Hepatocyte (in vitro differentiated cells): ENCODE measurements at places on chromosomes 1 and 21. TPM values are rescaled to one million over a fixed set of nuclear protein-coding genes. Genes with fewer than 3 reads are reported as not detected.

- no peak for DNase-seq
Observed at GRCh38 chr1:164838786-164839185, 279.8 kb downstream of the PBX1 start.

DNA sequence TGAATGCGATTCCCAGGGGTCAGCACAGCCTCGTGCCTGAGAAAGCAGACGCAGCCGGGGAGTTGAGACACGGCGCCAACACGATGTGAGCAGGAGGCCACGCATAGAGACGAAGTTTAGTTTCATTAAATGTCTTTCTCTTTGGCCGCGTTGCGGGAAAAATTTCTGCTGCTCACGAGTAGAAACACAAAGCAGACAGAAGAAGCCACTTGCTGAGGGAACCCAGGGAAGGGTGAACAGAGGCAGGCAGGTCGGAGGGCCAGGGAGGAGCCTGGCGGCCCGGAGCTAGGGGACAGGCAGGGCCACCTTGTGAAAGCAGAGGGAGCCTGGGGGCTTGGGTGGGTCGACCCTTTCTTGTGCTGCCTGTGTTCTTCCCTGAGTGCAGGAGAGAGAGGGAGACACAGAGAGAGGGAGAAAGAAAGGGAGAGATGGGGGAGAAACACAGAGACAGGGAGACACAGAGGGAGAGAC lies 33.2 kb downstream of the POFUT2 start:
- DNase-seq, result no peak

DNA sequence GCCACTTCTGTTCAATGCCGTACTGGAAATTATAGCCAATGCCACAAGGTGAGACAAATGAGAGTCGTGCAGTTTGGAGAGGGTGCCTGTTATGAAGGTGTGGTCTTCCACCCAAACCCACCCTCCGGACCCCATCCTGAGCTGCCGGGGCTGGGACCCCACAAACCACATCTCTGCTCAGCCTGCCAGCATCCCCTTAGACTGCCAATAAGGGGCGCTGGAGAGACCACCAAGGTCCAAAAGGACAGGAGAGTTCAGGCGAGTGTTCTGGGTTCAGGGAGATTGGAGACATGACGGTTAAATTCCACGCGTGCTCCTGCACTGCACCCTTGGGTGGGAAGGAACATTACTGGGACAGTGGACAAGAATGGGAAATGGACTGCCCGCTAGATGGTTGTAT lies 48.7 kb upstream of the COL18A1 start:
- DNase-seq, result no peak

The PIP5K1A gene
- 17.3 and 27.0 TPM in 2 replicates for polyA plus RNA-seq

DNA sequence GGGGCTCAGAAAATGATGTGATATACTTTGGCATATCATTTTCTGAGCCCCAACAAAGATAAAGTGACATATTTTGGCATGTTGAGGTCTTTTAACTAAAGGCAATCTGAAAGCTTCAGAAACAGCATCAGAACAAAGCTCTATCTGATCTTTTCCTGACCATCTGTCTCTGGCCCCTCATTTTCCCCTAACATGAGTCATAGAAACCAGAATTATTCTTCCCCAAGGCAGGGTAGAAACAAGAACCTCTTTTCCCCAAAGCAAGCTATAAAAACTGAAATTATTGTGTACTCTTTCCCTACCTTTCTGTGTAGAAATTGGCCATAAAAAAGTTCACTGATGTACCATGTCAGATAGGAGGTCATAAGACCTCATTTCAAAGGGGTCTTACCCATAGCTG lies 48.7 kb upstream of the PLA2G4A start:
- DNase-seq, result no peak

GRCh38 chr1:221699577-221699976 lies 42.3 kb downstream of the DUSP10 start:
- no peak for DNase-seq

DNA sequence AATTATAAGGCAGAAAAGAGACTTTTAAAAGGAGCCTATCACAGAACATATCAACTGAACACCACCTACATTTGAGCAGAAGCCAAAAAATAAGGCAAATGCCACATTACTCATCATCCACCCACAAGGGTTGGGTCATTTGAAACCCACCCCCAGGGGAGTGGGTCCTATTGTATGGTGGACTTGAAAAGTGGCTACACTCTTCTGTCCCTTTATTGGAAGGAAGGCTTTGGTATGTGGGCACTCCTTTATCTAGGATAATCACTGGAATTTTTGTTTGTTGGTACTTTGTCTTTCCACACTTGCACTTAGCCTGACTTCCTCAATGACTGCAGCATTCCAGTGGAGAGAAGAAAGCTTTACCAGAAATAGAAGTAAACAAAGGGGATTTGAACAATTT lies 157.2 kb upstream of the COL11A1 start:
- DNase-seq, result no peak

The S100A3 gene
- 1.9 and 6.1 TPM in 2 replicates for polyA plus RNA-seq

The DNAJC6 gene
- 6.0 and 9.3 TPM in 2 replicates for polyA plus RNA-seq

- no peak for DNase-seq
Observed at GRCh38 chr1:42135426-42135825, 17.8 kb upstream of the GUCA2B start.

The NCAM2 gene
- 1.7 and 2.3 TPM in 2 replicates for polyA plus RNA-seq

- no peak for DNase-seq
Observed at GRCh38 chr1:197825541-197825940, 50.3 kb upstream of the DENND1B start.

- DNase-seq, result no peak
Observed at GRCh38 chr1:248923352-248924338, 17.6 kb downstream of the PGBD2 start.

The ENTREP3 gene
- 26.0 and 27.1 TPM in 2 replicates for polyA plus RNA-seq

DNA sequence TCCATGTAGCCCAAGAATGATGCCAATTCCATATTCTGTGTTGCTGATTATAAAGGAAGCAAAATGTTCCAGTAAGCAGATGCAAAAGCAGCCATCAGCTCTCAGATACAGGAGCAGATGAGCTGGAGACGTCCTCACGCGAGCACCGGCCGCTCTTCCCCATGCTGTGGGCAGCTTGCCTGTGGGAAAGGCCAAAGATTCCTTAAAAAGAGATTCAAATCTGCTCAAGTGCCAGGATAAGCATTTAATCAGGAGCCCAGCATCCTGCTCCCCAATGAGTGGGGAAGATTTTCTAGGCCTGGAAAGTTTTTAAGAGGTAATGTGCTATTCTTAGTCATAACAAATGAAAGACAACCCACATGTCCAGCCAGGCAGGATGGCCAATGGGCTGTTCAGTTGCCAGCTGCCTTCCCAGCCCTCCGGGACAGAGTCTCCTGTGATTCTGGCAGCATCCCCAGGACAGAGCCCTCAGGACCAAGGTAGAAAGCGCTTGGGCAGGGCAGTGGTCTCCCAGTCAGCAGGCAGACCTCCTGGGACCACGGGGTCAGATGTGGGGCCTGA lies 108.2 kb upstream of the TMPRSS2 start:
- DNase-seq, result no peak

GRCh38 chr1:234769986-234770795 lies 160.2 kb upstream of the IRF2BP2 start:
- peak; percentile 26 for DNase-seq

GRCh38 chr1:244863491-244864252 lies 671 bp downstream of the HNRNPU start:
- no peak for DNase-seq

DNA sequence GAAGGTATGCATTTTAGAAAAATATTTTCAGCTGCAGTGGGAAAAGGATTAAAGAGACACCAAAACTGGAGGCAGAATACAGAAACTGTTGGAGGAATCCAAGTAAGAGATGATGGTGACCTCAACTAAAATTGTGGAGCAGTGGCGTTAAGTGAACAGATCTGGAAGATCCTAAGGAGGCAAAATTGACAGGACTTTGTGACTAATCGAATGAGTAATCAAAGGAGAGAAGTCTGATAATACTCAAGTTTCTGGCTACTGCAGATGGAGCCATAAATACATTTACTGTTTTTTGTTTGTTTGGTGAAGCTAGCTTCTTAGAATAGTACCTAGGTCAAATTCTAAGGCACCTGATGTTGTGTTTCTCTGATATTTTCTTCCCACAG lies 3.1 kb downstream of the CTBS start:
- no peak for DNase-seq

DNA sequence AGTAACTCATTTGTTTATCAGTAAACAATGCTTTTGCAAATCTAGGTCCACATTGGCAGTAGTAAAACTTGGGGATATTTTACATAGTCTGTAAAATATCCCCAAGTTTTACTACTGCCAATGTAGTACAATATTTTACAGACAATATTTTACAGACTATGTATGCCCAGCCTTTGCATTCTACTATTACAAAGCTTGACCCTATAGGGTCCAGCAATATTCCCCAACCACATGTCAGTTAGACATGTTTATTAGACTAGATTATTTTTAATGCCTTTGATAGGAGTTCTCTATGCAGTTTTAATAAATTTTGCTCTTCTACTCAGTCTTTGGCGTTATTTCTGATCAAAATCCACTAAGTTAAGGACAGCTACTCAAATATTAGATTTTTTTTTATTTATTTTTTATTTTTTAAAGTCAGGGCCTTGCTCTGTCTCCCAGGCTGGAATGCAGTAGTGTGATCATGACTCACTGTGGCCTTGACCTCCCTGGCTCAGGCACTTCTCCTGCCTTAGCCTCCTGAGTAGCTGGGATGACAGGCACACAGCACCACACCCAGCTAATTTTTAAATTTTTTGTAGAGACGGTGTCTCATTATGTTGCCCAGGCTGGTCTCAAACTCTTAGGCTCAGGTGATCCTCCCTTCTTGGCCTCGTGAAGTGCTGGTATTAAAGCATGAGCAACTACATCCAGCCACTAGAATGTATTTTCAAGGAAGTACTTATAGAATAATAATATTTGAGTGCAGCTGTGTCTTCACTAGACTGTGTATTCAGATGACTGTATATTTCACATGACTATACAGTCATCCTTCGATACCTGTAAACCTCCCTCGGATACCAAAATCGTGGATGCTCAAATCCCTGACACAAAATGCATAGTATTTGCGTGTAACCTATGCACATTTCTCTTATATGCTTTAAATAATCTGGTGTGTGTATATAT lies 19.8 kb downstream of the MIER1 start:
- peak; percentile 18 for DNase-seq

DNA sequence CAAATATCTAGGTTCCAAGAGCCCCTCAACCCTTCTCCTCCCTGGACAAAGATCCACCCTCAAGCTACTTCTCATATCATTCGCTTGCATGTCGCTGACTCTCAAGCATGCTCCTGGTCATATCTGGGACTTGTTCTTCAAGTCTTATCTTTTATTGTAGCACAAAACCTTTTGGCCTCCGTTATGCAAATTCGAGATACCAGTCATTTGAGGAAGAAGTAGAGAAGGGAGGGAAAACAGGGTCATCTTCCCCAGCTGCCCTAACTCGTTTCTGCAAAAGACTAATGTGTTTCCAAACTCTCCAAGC lies 63.8 kb upstream of the ETS2 start:
- DNase-seq, result peak; percentile 38

The WDR64 gene
- polyA plus RNA-seq, result not detected in 2 replicates

The SPATA21 gene
- polyA plus RNA-seq, result 0.46 and 0.92 TPM in 2 replicates

- DNase-seq, result no peak
Observed at GRCh38 chr1:235725434-235725833, 75.8 kb upstream of the GNG4 start.

DNA sequence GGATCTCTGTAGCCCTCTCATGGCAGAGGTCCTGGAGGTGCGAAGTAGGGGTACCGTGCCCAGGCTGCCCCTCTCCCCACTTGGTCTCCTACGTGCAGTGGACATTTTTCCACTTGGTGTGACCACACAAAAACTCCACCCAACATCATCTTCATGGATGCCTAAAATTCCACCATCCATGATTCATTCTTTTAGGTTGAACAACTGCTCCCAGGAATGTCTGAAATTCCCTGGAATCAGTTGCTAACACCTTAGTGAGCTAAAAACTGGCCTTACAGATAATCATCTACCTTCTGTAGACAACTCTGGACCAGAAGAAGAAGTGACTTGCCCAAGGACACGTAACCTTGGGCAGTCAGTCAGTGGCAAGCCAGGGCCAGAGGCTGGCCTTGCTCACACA lies 32.1 kb upstream of the CLIC4 start:
- DNase-seq, result no peak

DNA sequence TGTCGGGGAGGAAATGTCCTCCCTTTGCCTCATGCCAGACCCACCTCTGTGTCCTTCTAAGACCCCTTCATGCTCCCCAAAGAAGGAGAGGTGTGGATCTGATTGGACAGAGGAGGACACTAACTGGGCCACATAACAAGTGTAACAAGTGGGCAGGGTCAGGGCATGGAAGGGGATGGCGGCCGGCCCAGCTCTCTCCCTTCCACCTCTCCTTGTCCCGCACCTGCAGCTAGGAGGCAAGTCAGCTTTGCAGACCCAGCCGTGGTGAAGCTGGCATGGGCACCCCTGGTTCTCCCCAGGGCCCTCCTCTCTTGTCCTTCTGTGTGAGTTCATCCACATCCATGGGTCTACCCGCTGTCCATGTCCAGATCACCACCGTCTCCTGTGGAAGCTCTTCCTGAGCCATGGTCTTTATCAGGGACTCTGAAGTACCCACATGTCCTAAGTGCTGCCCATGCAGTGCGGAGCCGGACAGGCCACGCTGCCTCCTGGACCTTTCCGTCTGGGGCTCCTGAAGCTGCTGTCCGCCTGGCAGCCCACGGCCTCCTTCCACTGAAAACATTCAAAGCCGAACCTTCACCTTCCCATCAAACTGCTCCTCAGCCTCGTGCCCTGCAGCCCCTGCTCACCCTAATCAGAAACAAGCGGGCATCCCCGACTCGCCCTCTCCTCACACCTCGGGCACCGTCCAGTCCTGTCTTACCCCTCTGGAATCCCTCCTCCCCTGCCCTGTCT lies 460.5 kb downstream of the PTPRU start:
- DNase-seq, result no peak

The KRTAP21-2 gene
- not detected in 2 replicates for polyA plus RNA-seq

The ARHGEF10L gene
- 40.4 and 48.2 TPM in 2 replicates for polyA plus RNA-seq

GRCh38 chr1:84573481-84573966 lies 716 bp downstream of the CTBS start:
- DNase-seq, result no peak

GRCh38 chr1:162136760-162137159 lies 67.3 kb downstream of the NOS1AP start:
- peak; percentile 54 for DNase-seq

DNA sequence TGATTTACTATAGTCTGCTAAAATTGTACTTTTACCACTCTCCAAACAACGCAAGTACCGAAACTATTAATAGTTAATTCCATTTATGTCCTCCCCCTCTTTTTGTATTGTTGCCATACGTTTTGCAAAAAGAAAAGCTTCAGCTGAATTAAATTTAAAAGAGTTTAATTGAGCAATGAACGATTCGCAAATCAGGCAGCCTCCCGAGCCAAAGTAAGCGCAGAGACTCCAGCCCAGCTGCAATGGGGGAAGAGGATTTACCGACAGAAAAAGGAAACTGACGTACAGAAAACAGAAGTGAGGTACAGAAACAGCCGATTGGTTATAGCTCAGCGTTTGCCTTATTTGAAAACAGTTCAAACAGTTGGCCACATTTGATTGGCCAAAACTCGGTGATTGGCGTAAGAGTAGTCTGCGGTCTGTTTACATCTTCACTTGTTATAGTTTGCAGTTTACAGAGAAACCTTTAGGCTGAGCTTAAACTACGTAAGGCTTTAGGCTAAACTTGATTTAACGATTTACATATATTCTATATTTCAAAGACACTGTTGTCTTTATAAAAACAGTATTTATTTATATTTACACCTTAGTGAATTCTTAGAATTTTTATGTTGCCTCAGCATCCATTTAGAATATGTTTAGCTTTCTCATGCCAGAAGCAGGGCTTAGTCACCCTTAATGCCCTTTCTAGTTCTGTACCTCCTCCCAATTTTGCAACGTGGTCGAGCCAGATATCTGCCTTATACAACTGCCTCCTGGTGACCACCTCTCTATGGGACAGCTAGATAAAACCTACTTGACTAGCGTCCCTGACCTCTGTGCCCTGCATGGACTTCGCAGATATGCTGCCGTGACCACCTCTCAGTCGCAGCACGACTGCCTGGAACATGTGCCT lies 23.8 kb downstream of the CR1 start:
- no peak for DNase-seq
